Mesenchymal stem cell (in vitro differentiated cells and primary cell): ENCODE measurements at places on chromosomes 12 and 14.

DNA sequence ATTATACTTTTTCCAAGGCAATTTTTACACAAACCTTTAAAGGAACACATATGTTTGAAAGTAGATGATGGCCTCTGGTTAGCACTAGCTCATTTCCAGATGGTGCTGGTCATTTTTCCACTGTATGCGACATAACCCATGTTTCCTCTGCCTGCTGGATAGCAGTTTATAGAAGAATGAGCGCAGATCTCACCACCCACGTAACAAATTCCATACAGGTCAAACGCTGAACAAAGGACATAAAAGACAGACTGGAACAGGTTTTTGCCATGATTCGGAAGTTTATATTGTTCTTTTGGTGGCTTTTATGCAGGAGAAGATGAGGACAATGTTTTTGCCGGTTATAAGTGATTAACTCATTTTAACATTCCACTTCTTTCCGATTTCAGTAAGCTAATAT lies 30.7 kb downstream of the PPP1R36 start:
- H3K27me3 ChIP-seq: no peaks in the 10 kb centered on the region
- H3K36me3 ChIP-seq: no peaks in the 10 kb centered on the region
- no peak for DNase-seq
- H3K4me3 ChIP-seq: no peak overlapping the region

- no peaks in the 10 kb centered on the region for H3K27me3 ChIP-seq
- no peaks in the 10 kb centered on the region for H3K36me3 ChIP-seq
- no peak overlapping the region for H3K4me3 ChIP-seq
- H3K4me1 ChIP-seq: no peaks in the 10 kb centered on the region
These were observed 268.9 kb downstream of the SUDS3 start for GRCh38 chr12:118645219-118645618.

DNA sequence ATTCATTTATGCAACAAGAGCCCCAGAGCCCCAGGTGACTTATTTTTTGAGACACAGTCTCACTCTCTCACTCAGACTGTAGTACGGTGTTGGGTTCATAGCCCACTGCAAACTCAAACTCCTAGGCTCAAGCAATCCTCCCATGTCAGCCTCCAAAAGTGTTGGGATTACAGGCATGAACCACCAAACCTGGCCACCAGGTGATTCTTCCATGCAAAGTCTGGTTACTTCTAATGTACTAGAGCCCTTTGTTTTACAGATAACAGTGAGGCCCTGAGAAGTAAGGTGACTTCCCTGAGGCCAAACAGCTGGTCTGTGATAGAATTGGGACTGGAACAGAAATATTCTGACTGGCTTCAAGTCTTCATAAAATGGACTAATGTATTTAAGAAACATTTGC lies 10.0 kb upstream of the KCNK10 start:
- no peak overlapping the region for H3K4me3 ChIP-seq
- no peak overlapping the region for H3K27ac ChIP-seq
- DNase-seq: no peak
- H3K36me3 ChIP-seq: no peaks in the 10 kb centered on the region
- no peaks in the 10 kb centered on the region for H3K4me1 ChIP-seq

GRCh38 chr14:64149921-64150320 lies 144.2 kb downstream of the ESR2 start:
- H3K27ac ChIP-seq: no peak overlapping the region
- H3K36me3 ChIP-seq: peaks cover 4% of the 10 kb centered on the region
- no peak for DNase-seq
- H3K4me1 ChIP-seq: peaks cover 6% of the 10 kb centered on the region
- H3K4me3 ChIP-seq: no peak overlapping the region

DNA sequence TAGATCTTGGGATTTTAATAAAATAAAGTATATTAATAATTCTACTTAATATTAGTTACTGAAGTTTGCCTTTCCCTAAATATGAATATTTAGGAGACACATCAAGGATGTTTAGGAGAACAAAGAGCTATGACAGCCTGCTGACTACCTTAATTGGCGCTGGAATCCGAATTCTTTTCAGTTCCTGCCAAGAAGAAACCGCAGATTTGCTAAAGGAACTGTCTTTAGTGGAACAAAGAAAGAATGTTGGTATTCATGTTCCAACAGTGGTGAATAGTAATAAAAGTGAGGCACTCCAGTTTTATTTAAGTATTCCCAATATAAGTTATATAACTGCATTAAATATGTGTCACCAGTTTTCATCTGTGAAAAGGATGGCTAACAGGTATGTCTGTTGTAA lies 54.5 kb downstream of the MIS18BP1 start:
- no peak for DNase-seq
- H3K36me3 ChIP-seq: peaks cover 10% of the 10 kb centered on the region
- no peaks in the 10 kb centered on the region for H3K4me1 ChIP-seq
- H3K27me3 ChIP-seq: no peaks in the 10 kb centered on the region

- H3K4me3 ChIP-seq: no peak overlapping the region
- H3K36me3 ChIP-seq: no peaks in the 10 kb centered on the region
- H3K27ac ChIP-seq: no peak overlapping the region
- peaks cover 5% of the 10 kb centered on the region for H3K4me1 ChIP-seq
These were observed 81.8 kb downstream of the EMP1 start for GRCh38 chr12:13278249-13278787.

- H3K36me3 ChIP-seq: peaks cover 10% of the 10 kb centered on the region
- H3K27ac ChIP-seq: no peak overlapping the region
- no peak overlapping the region for H3K4me3 ChIP-seq
- H3K27me3 ChIP-seq: no peaks in the 10 kb centered on the region
These were observed 99.1 kb upstream of the DYNC1H1 start for GRCh38 chr14:101865288-101865687.

GRCh38 chr12:3320881-3321509 lies 170.0 kb upstream of the PRMT8 start:
- peaks cover 48% of the 10 kb centered on the region for H3K27me3 ChIP-seq
- DNase-seq: no peak

GRCh38 chr14:20820063-20820904 lies 17.6 kb upstream of the RNASE1 start:
- H3K36me3 ChIP-seq: no peaks in the 10 kb centered on the region
- H3K4me1 ChIP-seq: no peaks in the 10 kb centered on the region
- H3K4me3 ChIP-seq: no peak overlapping the region
- H3K27ac ChIP-seq: no peak overlapping the region
- DNase-seq: no peak

DNA sequence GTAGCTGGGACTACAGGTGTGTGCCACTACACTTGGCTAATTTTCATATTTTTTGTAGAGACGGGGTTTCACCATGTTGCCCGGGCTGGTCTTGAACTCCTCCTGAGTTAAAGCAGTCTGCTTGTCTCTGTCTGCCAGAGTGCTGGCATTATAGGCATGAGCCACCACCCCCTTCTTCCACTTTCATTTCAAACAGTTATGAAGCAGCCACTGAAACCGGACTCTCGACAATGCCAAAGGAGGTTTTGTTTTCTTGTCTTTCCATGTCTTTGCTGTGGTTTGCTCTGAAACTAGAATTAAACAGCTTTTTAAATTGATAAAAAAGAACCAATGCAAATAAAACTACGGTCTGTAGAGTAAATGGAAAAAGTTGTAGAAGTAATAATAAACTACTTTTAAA lies 30.4 kb downstream of the RAP1B start:
- H3K4me1 ChIP-seq: peaks cover 5% of the 10 kb centered on the region
- H3K27ac ChIP-seq: no peak overlapping the region
- DNase-seq: no peak
- no peak overlapping the region for H3K4me3 ChIP-seq
- H3K27me3 ChIP-seq: no peaks in the 10 kb centered on the region

DNA sequence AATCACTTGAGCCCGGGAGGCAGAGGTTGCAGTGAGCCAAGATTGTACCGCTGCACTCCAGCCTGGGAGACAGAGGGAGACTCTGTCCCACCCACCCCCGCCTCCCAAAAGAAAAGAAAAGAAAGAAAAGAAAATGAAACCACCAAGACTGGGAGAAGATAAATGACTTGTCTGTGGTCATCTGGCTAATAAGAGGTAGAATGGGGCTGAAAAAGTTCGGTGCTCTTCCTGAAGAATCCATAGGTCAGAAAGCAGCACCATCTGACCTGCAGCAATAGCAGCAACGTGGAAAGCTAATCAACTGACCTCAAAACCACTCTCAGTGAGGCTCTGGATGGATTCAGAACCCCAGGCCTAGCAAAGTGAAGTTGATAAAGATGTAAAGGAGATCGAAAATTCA lies 25.2 kb downstream of the SSH1 start:
- peak; percentile 58 for DNase-seq
- H3K27me3 ChIP-seq: no peaks in the 10 kb centered on the region
- H3K4me1 ChIP-seq: peaks cover 41% of the 10 kb centered on the region

GRCh38 chr12:70248876-70249275 lies 5.6 kb downstream of the CNOT2 start:
- no peak overlapping the region for H3K27ac ChIP-seq
- H3K27me3 ChIP-seq: no peaks in the 10 kb centered on the region
- H3K36me3 ChIP-seq: peaks cover 11% of the 10 kb centered on the region
- H3K4me3 ChIP-seq: no peak overlapping the region
- H3K4me1 ChIP-seq: peaks cover 6% of the 10 kb centered on the region
- no peak for DNase-seq

- no peaks in the 10 kb centered on the region for H3K27me3 ChIP-seq
- peak; percentile 72 for DNase-seq
- H3K36me3 ChIP-seq: peaks cover 2% of the 10 kb centered on the region
- no peak overlapping the region for H3K4me3 ChIP-seq
- no peaks in the 10 kb centered on the region for H3K4me1 ChIP-seq
- H3K27ac ChIP-seq: no peak overlapping the region
These were observed 74.6 kb downstream of the MED13L start for GRCh38 chr12:116202940-116203339.

DNA sequence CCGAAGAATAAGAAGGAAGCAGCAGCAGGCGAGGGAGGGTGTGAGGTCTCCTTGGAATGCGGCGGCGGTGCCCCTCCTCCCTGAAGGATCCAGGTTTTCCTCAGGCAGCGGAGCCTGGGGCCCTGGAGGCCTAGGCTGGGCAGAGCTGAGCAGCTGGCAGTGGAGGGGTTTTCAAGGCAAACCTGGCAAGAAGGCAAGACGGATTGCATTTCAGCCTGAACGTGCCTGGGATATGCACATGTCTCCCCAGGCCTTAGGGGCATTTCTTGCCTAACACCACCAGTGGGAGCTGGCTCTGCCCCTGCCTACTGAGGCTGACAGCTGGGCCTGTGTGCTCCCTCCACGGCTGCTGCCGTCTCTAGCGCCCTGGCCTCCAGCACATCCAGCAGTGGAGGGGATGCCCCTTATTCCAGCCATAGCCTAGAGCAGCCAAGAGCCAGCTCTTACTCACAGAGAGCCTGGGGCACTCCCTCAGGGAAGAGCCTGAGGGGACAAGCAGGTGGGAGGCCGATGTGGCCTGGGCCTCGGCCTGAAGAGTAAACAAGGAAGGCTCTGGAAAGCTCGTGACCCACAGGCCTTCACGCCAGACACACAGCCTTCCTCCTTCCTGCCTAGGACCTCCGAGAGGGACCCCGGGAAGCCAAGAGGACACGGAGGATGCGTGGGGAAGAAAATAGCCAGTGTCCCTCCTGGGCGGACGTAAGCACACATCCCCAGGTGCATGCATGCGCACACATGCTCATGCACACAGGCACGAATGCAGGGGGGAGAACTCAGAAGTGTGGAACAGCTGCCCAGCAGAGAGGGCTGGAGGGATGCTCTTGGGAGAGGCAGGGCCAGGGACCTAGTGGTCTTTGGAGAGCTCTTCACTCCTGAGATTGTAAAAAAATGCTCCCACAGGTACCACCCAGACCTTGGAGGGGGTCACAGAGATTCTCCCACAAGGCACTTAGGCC lies 23.0 kb upstream of the EIF2B2 start:
- H3K4me1 ChIP-seq: peaks cover 48% of the 10 kb centered on the region
- peak; percentile 73 for DNase-seq
- no peaks in the 10 kb centered on the region for H3K27me3 ChIP-seq
- peak overlapping the region; percentile 9 for H3K4me3 ChIP-seq

GRCh38 chr14:54329082-54329695 lies 67.6 kb upstream of the CDKN3 start:
- no peak overlapping the region for H3K4me3 ChIP-seq
- peak; percentile 74 for DNase-seq
- H3K27ac ChIP-seq: no peak overlapping the region
- H3K36me3 ChIP-seq: no peaks in the 10 kb centered on the region
- H3K27me3 ChIP-seq: no peaks in the 10 kb centered on the region

GRCh38 chr14:102796661-102797190 lies 19.5 kb downstream of the TRAF3 start:
- no peaks in the 10 kb centered on the region for H3K36me3 ChIP-seq
- H3K27ac ChIP-seq: no peak overlapping the region
- no peak overlapping the region for H3K4me3 ChIP-seq
- no peaks in the 10 kb centered on the region for H3K27me3 ChIP-seq
- peaks cover 19% of the 10 kb centered on the region for H3K4me1 ChIP-seq

DNA sequence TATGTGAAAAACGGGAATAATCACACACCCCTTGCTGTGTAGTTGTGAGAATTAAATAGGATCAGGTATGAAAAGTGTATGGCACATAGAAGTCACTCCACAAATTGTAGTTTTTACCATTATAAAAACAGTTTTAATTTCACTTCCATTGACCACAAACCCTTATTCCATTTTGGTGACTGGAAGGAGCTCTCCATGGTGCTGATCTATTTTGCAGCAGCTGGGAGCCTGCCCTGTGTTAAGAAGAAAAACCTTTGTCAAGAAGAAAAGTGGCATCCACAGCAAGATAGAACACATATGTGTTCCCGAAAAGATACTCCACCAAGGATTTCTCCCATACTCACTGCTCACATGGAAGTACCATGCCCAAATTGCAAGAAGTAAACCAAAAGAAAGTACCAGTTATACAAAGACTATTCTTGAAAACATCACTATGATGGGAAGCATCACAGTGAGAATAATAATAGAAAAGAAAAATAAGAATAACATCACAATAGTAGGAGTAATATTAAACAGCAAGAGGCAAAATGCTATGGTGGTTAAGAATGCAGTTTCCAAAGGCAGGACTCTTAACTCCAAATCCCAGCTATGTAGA lies 58.7 kb downstream of the TUNAR start:
- no peaks in the 10 kb centered on the region for H3K4me1 ChIP-seq
- peak; percentile 4 for DNase-seq
- H3K4me3 ChIP-seq: no peak overlapping the region
- no peak overlapping the region for H3K27ac ChIP-seq
- H3K36me3 ChIP-seq: no peaks in the 10 kb centered on the region

DNA sequence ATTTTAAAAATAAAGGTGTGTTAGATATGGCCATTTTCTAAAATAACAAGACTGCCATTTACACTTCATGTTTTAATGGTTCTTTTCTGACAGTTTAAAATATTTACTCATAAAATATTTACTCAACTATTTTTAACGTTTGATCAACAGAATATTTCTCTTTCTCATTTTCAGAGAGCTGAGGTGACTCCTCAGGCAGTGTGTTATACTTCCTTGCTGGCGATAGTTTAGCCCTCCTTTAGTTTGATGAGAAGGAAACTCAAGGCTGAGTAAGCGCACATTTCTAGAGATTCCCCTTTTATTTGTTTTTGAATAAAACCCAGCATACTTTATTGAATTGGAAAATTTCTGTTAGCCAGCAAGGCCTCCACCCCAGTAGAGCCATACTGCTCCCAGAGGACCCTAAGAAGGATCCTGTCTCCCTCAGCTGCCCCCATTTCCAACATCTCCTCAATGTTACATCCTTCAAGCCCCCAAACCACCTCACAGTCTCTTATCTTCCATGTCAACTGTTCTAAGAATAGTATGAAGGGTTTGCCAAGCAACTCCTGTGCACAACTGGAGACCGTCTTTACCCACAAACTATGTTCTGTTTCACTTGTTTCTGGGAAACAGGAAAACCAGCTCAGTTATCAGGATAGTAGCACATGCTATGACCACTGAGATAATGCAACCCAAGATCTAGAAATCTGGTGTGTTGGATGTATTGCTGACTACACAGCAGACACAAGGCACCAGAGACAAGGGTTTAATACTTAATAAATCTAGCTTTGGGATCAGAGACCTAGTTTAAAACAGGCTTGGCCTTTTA lies 129.5 kb downstream of the STXBP6 start:
- no peaks in the 10 kb centered on the region for H3K4me1 ChIP-seq
- H3K4me3 ChIP-seq: no peak overlapping the region
- no peaks in the 10 kb centered on the region for H3K36me3 ChIP-seq
- no peak for DNase-seq
